ENCODE measurements at places on chromosomes 3 and 15.

GRCh38 chr15:91870876-91871537 is 17.5 kb downstream of the SLCO3A1 start:
- DNase-seq = no peak

DNA sequence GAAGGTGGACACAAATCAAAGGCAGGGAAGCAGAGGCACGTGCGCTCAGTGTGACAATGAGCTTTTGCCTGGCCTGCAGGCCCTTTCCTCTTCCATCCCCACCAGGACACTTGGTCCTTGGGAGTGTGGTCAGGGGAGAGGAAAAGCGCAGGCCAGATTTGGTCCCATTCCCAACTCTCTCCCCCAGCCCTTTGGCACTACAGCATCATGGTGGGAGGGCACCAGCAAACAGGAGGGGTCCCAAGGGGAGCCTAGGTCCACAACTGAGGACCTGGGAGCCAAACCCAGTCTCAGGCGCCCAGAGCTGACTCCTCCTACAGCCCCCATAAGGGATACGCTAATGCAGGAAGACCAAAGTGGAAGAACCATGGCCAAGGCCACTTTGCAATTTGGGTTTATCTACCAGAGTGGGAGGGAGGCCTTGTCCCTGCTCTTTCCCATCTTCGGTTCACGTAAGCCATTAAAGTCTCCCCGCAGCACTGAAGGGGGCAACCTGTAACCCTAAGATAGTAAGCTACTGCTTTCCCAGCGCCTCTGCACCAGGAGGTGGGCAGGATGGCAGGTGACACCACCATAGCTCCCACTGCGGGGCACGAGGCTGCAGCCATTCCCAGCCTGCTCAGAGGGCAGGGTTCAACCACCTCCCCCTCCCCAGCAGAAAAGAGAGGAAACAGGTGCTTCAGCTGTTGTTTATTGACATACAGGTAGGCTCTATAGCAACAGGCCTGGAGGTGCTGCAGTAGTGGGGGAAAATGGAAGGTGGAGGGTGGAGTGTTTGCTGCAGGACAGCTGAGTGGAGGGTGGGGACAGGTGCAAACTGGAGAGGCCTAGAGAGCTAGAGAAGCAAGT is 993 bp upstream of the GRAMD2A start:
- DNase-seq = no peak

DNA sequence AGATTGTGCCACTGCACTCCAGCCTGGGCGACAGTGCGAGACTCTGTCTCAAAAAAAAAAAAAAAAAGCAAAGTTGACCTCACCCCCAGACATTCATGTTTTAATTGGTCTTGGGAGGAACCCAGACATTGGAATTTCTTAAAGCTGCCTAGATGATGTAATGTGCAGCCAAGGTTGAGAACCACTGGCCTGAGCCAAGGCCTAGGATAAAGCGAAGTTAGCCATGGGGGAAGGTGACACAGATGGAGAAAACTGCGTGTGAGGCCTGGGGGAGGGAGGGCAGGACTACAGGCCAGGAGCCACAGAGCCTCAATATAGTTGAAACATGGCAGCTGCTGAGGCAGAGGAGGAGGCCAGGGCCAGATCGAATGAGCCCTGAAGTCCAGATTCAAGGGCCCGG is 21.0 kb downstream of the GLB1 start:
- DNase-seq = no peak

- no peak for DNase-seq
Measured at GRCh38 chr15:40466426-40467260, 4.1 kb upstream of the CHST14 start.
